Right cardiac atrium (tissue), 5 donors: ENCODE measurements at places on chromosomes 1 and 21.

- no peak for DNase-seq
Measured at GRCh38 chr1:45059829-45060228, 47.8 kb downstream of the UROD start.

- DNase-seq, result peak; percentile 14
Measured at GRCh38 chr21:44994695-44995342, 55.0 kb downstream of the SLX9 start.

- DNase-seq, result peak; percentile 84
Measured at GRCh38 chr1:6208723-6209660, 3.1 kb downstream of the RNF207 start.

- DNase-seq, result no peak
Measured at GRCh38 chr1:39488793-39489566, 2.5 kb upstream of the BMP8A start.

GRCh38 chr1:240652961-240653409 is 41.0 kb upstream of the GREM2 start:
- no peak for DNase-seq
